ENCODE measurements at places on chromosomes 2 and 18.

GRCh38 chr2:226526716-226527115, 272.9 kb downstream of the IRS1 start:
- DNase-seq, result no peak

DNA sequence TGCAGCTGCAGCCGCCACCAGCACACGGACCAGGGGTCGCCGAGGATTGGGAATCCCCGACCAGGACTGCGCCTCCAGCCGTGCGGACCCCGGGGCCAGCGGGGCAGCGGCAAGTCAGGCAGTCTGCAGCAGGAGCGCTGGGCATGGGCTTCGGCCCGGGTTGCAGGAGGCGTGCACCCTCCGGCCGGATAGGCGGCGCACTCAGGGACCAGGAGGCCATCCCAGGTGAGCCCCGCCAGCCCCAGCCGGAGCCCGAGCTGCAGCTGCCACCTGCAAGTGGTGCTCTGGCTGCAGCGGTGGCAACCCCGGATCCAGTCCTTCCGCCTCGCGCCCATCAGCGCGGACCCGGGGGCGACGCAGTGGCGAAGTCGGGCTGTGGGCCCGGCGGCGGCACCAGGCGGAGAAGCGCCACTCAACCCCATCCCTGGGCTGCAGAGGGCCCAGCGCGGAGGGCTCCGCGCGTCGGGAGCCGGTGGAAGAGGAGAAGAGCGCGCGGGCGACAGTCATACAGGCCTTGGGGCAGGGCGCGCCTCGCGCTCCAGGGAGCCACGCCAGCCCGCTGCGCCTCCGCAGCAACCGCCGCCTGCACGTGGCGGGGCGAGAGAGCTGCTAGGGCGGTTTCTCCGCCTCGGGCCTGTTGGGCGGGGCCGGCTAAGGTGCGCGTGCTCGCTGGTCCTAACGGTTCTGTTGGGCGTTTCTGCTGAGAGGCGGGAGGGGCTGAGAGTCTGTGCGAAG, 73.8 kb downstream of the RPIA start:
- DNase-seq, result no peak

- DNase-seq, result no peak
Measured at GRCh38 chr18:59686260-59686659, 11.0 kb downstream of the CCBE1 start.

- no peak for DNase-seq
Measured at GRCh38 chr2:62814123-62814522, 108.6 kb downstream of the EHBP1 start.

- no peak for DNase-seq
Measured at GRCh38 chr2:210356944-210357343, 42.0 kb upstream of the MYL1 start.
